ENCODE measurements at places on chromosomes 5 and 9.

DNA sequence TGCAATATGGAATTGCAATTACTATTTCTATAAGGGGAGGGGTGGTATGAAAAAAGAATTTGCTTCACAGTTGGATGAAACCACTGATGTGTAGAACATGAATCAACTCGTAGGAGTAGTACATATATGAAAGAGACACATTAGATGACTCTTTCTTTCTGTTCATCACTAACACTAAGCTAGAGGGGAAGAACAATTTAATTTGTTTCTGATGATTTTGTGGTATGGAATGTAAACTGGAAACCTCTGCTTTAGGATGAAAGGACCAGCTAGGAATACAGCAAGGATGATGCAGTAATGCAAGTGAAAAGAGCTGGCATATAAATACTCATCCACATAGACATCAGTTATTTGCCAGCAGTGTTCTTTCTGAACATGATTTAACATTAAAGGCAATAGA is 113.4 kb downstream of the PAPPA start:
- DNase-seq = no peak

- DNase-seq = no peak
Observed at GRCh38 chr9:71514344-71514975, 253.9 kb downstream of the CEMIP2 start.

DNA sequence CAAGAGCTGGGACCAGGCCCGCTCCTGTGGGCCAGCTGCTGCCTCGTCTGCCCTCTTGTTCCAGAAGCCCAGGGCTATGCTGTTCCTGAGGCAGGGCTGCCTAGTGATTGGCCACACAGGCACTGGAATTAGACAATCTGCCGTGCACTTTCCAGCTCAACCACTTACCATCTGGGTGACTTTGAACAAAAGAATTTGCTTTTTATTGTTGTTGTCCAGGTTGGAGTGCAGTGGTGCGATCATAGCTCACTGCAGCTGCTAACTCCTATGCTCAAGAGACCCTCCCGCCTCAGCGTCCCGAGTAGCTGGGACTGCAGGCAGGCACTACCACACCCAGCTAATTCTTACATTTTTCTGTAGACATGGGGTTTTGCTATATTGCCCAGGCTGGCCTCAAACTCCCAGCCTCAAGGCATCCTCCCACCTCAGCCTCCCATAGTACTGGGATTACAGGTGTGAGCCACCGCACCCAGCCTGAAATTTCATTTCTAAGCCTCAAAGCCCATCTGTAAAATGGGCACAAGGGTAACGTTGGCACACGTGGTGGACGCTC is 1.2 kb upstream of the NEK6 start:
- DNase-seq = peak; percentile 87

DNA sequence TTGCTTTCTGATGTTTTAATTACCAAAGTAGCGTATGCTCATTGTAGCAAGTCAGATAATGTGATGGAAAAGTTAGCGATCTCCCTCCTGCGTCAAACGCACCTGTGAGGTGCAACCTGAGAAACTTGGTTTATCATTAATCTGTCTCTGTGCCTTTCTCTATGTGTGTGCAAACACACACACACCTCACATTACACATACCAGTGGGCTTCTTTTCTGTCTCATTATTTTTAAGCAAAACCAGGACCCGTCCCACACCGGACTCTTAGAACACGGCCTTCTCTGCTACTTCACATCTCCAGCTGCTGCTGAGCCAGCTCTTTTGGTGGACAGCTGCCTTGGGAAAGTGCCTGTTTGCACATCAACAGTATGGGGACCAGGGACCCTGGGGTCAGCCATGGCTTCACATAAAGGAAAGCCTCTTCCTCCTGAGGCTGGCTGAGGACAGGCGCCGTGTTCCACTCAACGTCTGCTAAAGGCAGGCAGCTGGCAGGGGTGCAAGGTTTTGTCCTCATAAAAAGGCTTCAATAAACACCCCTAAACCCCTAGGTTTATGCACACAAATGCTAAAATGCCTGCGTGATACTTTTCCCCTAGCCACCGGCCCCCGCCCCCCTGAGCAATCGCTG is 44.2 kb downstream of the MRPL36 start:
- DNase-seq = no peak

DNA sequence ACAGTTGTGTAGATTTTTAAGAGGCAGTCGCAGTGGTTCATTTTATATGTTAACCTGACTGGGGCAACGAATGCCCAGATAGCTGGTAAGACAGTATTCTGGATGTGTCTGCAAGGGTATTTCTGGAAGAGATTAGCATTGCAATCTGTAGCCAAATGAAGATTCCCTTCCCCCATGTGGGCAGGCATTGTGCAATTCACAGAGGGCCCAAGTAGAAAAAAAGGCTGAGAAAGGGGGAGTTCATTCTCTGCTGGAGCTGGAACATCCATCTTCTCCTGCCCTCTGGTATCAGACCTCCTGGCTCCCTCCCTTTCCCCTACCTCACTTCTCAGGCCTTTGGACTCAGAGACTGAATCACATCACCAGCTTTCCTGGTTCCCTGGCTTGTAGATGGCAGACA is 70.6 kb downstream of the TENT4A start:
- no peak for DNase-seq

Data from brain microvascular endothelial cell (primary cell).